Spinal cord (tissue), 10 donors: ENCODE measurements at places on chromosomes 3 and 15.

DNA sequence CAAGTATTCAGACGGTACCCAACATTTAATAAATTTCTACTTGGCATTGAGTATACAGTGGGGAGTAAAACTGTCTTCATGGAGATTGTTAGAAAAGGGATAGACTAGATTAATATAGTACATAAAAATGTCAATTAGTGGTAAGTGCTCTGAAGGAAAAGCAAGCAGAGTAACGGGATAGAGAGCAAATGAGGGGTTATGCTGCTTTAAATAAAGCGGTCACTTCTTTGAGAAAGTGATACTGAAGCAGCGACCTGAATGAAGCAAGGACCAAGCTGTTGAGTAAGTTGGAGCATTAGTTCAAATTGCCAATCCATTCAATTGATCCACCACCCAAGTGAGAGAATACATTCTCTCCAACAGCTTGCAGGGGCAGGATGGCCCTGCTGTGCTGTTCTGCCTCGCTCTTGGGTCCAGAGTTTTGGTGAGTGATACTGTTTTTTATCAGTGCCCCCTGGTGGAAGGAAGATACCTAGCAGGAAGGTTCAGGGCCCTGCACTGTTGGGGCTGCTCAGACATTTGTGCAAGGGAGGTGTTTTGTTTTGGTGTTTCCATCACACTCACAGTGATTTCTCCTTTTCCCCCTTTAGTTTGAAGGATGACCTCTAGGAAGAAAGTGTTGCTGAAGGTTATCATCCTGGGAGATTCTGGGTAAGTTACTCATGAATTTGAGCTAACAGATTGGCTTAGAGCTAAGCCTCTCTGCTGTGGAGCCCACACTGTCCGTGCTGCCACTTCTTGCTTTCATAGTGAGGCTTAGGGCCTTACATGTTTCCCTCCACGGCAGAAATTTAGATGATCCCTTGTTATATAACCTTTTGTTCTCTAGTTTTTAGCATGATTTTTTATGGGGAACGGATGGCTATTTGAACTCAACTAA lies 69.0 kb downstream of the RAB7A start:
- DNase-seq, result peak; percentile 39

GRCh38 chr3:143674100-143674968 lies 173.9 kb downstream of the SLC9A9 start:
- DNase-seq, result peak; percentile 50

DNA sequence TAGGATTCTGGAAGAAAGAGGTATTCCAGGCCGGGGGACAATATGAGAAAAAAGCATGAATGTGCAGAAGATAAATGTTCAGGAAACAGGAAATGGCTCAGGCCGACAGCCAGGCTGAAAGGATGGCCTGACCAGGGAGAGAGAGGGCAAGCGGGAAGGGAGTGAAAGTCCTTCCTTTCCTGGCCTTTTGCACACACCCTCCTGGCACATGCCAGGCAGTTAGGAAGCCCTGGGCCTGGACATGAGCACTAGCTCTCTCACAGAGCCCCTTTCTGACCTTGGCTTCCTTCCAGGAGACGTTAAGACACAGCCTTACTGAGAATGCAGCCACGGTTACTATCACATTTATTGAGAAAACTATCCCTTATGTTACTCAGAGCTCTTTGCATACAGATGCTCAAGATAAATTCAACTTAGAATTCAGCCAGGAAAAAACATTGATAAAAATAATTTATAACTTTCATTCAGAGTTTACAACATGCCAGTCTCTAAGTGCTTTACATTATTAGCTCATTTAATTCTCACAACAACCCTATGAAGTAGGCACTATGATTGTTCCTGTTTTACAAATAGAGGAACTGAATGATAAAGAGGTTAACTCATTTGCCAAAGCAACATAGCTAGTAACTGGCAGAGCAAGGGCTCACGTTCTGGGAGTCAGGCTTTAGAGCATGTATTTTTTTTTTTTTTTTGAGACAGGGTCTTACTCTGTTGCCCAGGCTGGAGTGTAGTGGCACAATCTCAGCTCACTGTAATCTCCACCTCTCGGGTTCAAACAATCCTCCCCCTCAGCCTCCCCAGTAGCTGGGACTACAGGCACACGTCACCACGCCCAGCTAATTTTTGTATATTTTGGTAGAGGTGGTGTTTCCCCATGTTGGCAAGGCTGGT lies 39.4 kb upstream of the SMAD3 start:
- DNase-seq, result no peak

- no peak for DNase-seq
Measured at GRCh38 chr15:77537006-77537405, 95.7 kb downstream of the LINGO1 start.

DNA sequence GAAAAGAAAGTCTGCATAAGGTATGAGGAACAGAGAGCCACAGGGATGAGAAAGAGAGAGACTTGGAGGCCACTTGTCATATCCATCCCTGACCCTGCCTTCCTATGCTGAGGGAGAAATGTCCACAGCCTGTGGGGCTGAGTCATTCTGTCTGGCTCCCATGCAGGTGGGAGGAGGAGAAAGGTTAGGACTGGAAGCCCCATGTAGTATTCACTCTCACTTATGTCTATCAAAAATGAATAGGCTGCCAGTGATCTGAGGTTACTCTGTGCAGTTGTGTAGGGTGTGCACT lies 71.3 kb downstream of the RAB11A start:
- no peak for DNase-seq

GRCh38 chr3:194518652-194519051 lies 31.9 kb upstream of the ATP13A3 start:
- DNase-seq, result no peak

- no peak for DNase-seq
Measured at GRCh38 chr3:106813742-106814141, 563.5 kb upstream of the CCDC54 start.

GRCh38 chr3:98886525-98886924 lies 15.0 kb downstream of the DCBLD2 start:
- DNase-seq, result no peak

DNA sequence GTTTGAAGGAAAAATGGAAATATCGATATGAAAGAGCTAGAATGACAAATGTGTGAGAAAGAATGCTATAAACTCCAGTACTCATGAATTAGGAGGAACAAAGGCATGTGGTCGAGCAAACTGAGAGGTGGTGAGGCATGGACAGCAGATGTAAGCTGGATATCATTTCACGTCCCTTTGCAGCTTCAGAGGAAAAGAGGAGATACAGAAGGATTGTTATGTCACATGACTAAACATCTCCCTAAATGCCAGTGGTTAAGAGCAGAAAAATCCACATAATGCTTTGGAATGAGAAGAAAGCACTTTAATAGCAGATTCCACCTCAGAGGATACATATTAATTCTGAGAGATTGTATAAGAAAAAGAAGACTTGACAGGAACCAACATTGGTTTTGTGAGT lies 248.7 kb downstream of the ZIC4 start:
- no peak for DNase-seq

DNA sequence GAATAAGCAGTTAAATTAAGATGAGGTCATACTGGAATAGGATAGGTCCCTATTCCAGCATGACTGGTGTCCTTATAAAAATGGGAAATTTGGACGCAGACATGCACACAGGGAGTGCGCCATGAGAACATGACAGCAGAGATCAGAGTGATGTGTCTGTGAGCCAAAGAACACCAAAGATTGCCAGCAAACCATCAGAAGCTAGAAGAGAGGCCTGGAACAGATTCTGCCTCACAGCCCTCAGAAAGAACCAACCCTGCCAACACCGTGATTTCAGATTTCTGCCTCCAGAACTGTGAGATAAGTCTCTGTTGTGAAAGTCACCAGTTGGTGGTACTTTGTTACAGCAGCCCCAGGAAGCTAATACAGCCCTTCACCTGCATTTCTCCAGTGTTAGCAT lies 34.7 kb downstream of the EPHB1 start:
- no peak for DNase-seq

DNA sequence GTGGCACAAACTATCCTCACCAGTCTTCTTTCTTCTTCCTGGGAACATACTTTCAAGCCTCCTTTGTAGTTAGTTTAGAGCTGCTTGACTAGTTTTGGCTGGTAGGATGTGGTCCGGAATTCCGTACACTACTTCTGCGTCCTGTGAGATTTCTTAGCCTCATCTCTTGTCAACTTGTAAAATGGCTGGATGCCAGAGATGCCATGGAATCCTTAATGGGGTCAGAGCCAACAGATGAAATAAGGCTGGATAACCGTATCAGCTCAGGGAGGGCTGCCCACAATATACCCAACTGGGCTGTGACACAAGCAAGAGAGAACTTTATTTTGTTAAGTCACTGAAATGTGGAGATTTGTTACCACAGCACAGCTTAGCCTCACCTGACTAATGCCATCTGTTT lies 466.9 kb upstream of the MDFIC2 start:
- no peak for DNase-seq

GRCh38 chr3:124297062-124297980 lies 305.4 kb upstream of the ROPN1 start:
- no peak for DNase-seq

DNA sequence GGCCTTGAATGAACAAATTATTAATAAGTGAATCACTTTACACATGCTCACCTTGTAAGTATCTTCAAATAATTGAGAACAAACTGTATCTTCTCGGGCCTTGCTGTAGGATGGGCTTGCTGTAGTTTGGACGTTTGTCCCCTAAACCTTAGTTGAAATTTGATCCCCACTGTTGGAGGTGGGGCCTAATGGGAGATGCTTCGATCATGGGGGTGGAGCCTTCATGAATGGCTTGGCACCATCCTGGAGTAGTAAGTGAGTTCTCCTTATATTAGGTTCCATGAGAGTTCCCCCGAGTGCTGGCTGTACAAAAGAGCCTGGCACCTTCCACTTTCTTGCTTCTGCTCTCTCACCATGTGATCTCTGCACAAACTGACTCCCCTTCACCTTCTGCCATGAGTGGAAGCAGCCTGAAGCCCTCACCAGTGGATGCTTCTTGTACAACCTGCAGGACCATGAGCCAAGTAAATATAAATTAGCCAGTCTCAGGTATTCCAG lies 29.3 kb downstream of the PIGB start:
- DNase-seq, result no peak

DNA sequence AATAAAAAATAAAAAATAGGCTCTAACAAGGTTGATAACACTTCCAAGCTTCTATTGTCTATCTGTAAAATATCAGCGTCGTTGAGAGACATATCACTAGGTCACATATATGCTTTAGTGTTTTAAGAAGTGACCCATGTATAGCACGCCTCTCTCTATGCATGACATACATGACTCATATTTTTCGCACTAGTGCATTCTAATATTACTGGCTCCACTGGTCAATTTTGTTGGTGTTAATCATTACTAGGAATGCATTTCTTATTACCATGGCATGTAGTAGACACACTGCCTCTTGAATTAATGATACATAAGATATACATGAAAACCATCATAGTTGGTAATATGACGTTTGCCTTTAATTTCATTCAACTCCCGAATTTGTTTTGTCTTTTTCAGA lies 203.1 kb downstream of the CHL1 start:
- no peak for DNase-seq

- DNase-seq, result no peak
Measured at GRCh38 chr15:101549647-101550046, 60.1 kb upstream of the PCSK6 start.

DNA sequence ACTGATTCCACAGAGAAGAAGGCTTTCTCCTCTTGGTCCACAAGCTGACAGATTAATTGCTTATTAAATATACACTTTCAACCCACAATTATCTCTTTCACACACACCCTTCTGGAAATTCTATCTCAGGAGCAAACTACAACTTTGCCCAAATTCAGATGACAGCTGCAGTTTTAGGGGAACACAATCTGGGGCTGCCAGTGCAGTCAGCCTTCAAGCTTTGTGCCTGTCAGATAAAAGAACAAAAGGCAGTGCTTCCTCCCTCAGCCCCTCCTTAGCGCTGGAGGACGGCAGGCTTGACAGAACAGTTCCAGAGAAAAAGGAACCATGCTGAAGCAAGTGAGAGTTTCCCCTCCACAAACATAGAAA lies 99.6 kb downstream of the TMCC1 start:
- DNase-seq, result peak; percentile 73

GRCh38 chr3:74636981-74637380 lies 22.5 kb upstream of the CNTN3 start:
- DNase-seq, result no peak

- no peak for DNase-seq
Measured at GRCh38 chr3:155242342-155242741, 51.1 kb downstream of the STRIT1 start.

DNA sequence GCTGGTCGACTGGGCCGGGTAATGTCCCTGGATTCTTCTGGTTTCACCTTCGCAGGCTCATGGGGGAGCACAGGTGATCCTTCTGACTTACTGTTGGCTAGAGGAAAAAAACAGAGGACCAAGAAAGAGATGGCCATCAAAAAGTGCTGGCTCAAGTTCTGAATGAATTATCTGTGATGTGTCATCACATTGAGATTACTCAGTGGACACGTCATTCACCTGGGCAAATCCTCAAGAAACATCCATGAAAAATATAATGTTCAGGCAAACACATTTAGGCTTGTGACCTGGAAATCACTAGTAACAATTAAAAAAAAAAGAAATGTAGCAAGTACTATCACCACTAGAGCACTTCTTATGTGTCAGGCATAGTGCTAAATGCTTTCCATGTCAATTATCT lies 81.5 kb upstream of the SLC2A2 start:
- no peak for DNase-seq

DNA sequence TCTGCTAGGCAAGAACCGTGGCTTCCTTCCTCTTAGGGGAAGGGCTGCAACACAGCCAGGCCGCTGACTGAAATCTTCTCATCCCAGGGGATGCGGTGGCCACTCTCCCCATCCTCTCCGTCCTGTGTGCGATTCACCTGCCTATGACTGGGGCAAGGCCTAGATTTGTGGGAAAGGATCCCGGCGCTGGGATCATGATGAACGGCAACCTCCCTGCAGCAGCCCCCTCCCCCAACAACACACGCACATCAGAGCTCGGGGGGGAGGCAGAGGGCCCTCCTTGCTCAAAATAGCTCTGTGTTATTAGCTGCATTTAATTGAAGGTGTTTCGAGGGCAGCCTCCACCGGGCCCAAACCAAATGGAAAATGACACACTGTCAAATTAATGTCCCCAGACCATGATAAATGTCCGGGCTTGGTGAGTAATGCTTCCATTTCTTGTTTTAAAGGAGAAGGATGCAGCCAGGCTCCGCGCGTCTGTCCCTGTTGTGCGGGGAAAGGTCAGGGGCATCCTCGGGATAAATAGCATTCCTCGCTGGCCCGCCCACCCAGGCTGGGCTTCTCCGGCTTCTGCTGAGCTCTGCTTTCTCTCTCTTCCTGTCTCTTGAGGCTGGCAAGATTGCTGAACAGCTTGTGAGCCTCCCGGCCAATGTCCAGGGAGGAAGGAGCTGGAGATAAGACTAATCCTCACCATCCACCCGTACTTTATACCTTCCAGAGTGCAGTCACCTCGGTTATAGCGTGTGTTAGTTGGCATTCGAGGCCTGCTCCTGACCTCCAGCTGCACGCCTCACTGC lies 56.4 kb upstream of the TLE3 start:
- DNase-seq, result no peak

GRCh38 chr3:161851941-161852566 lies 355.4 kb downstream of the OTOL1 start:
- DNase-seq, result peak; percentile 32

- no peak for DNase-seq
Measured at GRCh38 chr3:119809249-119810017, 27.5 kb downstream of the NR1I2 start.
